ENCODE measurements at places on chromosomes 3 and 15.

- DNase-seq = peak; percentile 25
Observed at GRCh38 chr15:46856839-46857502, 860.3 kb upstream of the SEMA6D start.

DNA sequence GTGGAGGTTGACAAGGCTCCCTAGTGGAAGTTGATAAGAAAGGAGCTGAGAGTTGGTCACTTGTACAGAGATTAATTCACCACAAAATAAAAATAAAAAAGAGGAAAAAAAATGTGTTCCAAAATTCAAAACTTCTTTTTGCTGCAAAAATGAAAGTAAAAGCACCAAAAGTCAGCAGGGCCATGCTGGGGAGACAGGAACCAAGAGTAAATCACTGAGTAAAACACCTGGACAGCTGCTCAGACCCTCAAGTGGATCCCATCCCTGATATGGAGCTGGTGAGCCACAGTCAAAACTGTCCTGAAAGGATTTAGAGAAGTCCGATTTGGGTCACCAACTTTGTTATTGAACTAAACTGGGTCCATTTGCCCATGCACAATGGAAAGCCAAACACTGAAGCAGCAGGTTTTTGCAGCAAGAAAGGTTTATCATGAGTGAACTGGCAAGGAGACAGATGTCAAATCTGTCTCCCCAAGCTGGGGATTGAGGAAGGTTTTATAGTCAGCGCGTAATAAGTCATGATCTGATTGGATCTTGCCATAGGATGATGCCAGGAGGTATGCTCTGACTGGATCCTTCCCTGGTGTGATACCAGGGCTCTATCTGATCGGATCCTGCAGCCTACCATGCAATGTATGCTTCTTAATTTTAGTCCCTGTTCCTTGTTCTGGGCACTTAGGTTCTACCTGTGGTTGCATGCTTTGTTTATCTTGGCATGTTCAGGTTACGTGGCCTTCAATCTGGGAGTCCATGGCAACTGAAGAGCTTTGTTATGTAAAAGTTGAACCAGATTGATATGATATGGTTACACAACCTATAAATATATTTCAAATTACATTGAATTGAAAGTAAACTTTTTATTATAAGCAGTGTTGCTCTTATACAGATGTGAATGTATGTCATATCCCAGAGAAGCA lies 313.2 kb downstream of the POLQ start:
- no peak for DNase-seq

- peak; percentile 30 for DNase-seq
Observed at GRCh38 chr3:104564045-104564643, 802.6 kb upstream of the ALCAM start.

GRCh38 chr15:81002009-81002330 lies 1.2 kb downstream of the TLNRD1 start:
- no peak for DNase-seq

All from fibroblast of skin of abdomen (primary cell).